Vagina (tissue), 2 donors: ENCODE measurements at places on chromosomes 16 and 17.

GRCh38 chr17:71486261-71486660, 634.6 kb upstream of the SOX9 start:
- no peak for DNase-seq

- DNase-seq = no peak
These were observed 11.8 kb downstream of the CCDC92B start for GRCh38 chr17:2737693-2738092.

GRCh38 chr16:30923554-30924075, at the start of gene FBXL19:
Gene FBXL19 (plus strand): TSS chr16:30923572. CDS start chr16:30925755, 2,183 bp downstream.
- no peak for DNase-seq

GRCh38 chr17:320809-321385, 31.7 kb downstream of the RPH3AL start:
- no peak for DNase-seq

- DNase-seq = no peak
These were observed 3.7 kb upstream of the PGS1 start for GRCh38 chr17:78374631-78375274.

DNA sequence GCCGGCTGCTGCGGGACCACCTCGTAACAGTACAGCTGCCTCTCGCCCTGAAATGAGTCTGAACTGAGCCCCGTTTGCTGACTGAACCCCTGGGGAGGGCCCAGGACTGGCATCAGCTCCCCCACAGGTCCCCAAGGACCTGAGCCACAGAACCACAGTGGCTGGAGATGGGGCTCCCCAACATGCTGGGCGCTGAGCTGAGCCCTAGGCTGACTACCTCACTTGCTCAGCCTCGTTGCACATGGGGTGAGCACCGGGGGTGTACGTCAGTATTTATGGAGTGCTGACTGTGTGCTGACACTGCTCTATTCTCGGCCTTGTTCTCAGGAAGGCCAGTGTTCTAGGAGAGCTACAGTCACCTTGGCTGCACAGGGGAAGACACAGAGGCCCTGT, 6.6 kb upstream of the VASN start:
- DNase-seq = no peak

DNA sequence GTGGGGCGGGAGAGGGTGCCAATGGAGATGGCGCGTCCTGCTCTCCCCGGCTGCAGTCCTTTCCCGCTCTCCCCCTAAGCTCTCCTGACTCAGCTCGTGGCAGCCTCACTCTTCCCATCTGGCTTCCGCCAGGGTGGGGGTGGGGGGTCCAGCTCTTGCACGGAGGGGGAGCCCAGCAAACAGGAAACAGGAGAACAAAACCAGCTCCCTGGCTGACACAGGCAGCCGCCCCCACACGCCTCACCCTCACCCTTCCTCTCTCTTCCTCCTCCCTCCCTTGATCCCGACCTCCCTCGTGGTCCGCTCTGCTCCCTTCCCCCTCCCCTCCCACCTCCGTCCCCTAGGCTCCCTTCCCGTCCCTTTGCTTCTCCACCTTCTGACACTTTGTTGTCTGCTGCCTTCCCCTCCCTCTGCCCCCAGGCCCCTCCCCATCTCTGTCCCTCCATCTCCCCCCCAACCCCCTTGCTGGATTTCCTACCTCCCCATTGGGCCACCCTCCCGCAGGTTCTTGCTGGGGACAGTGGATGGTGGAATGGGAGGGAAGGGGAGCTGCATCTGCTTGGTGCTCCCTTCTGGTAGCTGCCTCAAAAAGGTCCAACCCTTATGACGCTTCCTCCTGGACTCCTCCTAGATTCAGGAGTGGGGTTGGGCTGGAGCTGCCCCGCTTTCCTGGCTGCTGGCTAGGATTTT, 23.7 kb downstream of the ARHGAP23 start:
- DNase-seq = no peak

GRCh38 chr16:54178478-54178976, 108.1 kb downstream of the IRX3 start:
- DNase-seq = no peak

DNA sequence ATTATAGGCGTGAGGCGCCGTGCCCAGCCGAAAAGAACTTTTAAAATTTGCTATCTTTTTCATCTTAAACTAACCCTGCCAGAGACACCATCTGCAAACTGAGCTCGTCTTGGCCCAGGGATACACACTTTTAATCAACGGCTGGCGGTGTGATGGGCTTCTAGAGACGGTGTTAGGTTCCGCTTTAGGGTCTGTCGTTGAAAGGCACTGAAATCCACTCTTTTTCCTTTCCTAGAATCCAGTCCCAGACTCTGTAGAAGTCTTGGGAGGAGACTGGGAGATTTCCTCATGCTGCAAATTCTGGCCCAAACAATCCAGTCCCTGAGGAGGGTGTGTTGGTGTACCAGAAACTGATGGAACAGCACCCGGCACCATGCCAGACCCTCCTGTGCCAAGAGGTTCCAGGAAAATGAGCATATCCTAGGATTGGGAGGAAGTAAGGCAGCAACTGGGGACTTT, 52.0 kb upstream of the TEX2 start:
- DNase-seq = no peak

GRCh38 chr17:13346081-13346533, 255.6 kb downstream of the HS3ST3A1 start:
- no peak for DNase-seq

DNA sequence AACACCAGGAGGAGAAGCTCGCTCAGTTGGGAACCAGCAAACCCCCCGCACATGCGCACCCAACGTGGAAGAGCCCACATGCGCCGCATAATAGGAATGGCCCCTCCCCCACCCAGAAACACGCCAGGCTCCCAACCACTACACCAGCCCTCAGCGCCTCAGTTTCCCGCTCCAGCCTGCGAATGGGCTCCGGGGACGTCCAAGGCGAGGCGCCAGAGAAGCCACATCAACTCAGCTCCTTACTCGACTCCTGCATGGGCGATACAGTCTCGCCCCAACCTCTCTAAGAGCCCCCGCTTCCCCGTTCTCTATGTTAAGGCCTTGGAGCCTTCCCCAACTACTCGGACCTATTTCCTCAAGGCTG, 504 bp downstream of the SRSF1 start:
- peak; percentile 93 for DNase-seq

- no peak for DNase-seq
These were observed 15.7 kb upstream of the CDH3 start for GRCh38 chr16:68629351-68629910.

- no peak for DNase-seq
These were observed 5.0 kb upstream of the NAGLU start for GRCh38 chr17:42530952-42531454.

- no peak for DNase-seq
These were observed 5.3 kb downstream of the ARHGDIA start for GRCh38 chr17:81865733-81866439.

- DNase-seq = no peak
These were observed 336.2 kb upstream of the PMFBP1 start for GRCh38 chr16:72508191-72508590.

GRCh38 chr16:76346210-76346609, 69.0 kb downstream of the CNTNAP4 start:
- no peak for DNase-seq

DNA sequence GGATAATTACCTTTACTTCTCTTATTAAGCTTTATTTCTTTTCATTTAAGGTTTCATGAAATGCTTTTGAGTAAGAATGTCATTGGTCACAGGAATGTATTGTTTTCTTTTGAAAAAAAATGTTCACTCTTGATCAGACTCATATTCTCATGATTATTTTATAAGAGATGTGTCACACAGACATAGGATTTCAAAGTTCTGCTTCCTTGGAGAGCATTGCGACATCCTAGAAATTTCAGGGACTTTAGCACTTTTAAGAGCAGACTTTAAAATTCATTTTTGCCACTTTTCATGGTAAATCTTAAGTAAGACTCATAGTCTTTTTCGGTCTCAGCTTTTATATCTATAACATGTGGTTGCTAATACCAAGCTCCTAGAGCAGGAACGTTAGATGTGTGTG, 314.7 kb downstream of the CDH8 start:
- DNase-seq = no peak

DNA sequence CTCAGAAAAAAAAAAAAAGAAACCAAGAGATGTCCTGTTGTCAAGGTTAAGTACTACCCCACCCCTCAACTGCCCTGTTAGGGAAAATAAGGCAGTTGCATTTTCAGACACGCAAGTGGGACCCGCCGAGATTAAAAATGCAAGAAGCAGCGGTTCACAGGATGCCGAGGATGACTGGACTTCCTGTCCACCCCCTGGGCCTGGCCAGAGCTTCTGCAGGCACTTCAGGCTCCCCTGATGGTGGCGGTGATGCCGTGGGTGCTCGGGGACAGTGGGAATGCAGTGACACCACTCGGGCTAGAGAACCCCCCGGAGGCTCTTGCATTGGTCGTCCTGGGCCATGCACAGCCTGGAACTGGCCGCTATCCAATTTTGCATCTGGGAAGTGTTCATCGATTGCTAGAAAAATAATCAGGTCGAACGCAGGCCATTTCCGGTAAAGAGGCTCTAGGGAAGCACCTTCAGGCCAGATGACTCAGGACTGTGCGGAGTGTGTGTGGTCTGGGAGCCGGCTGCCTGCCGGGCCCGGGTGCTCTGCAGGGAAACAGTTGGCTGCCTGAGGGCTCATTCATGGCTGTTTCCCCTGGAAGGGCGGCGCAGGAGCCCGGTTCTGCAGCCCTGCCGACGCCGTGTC, 13.4 kb upstream of the CRISPLD2 start:
- no peak for DNase-seq

- no peak for DNase-seq
These were observed 259.1 kb upstream of the ERCC4 start for GRCh38 chr16:13660807-13661206.

GRCh38 chr17:76948726-76949342, 80.6 kb downstream of the MGAT5B start:
- DNase-seq = no peak

- no peak for DNase-seq
These were observed 332.1 kb downstream of the C16orf95 start for GRCh38 chr16:86984991-86985647.

DNA sequence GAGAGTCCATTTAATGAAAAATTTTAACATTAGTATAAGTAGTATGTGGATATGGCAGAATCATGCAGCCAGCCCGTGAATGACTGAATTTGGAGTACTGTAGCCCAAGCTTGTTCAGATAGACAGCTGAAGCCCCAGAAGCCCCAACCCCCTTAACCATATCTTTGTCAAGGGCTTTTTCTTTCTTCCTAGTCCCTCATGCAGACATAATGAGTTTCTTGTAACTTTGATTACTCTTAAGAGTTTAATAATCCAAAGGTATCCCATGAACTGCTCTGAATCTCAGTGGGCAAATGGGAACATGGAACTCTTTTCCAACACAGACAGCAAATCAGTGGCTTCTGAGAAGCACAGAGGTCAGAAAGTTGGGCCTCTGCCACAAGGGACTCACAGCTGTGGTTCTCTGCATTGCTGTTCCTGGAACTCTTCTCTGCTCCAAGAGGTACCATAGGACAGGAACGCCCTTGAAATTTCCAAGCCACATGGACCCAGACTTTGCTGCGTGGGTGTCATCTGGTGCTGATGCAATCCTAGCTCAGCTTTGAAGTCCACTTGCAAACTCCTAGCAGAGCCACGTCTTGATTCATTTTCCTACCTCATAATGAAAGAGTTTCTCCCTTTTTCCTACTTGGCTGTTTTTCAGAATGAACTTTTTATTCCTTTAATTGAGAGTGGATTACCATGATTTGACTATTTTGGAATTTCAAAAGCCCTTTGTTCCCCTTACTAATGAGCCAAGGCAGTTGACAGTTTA, 18.1 kb downstream of the LYRM1 start:
- no peak for DNase-seq

DNA sequence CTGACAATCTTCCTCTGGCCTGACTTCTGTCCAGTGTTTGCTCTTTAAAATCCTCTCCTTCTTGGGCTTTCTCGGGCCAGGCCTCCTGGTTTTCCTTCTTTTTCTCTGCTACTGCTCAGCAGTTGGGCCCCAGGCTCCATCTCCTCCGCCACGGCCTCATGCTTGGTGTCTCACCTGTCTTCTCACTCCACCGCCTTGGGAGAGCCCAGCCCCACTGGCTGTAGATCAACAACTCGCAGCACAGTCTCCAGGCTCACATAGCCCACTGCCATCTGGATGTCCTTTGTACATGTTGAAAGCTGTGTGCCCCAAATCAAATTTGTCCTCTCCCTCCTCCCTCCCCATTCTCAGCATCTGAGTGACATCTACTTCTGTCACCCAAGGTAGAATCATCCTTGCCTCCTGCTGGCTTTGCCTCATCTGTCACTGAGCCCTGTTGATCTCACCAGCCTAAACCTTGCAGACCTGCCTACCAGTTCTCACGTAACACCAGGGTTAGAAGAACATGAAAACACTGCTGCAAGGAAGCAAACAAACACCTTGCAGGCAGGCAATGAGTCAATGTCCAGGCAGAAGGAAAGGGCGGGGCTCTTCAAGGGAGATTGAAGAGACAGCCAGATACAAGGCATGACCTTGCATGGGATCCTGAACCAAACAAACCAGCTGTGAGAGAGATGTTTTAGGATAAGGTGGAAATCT, 103.2 kb upstream of the SMURF2 start:
- DNase-seq = no peak

DNA sequence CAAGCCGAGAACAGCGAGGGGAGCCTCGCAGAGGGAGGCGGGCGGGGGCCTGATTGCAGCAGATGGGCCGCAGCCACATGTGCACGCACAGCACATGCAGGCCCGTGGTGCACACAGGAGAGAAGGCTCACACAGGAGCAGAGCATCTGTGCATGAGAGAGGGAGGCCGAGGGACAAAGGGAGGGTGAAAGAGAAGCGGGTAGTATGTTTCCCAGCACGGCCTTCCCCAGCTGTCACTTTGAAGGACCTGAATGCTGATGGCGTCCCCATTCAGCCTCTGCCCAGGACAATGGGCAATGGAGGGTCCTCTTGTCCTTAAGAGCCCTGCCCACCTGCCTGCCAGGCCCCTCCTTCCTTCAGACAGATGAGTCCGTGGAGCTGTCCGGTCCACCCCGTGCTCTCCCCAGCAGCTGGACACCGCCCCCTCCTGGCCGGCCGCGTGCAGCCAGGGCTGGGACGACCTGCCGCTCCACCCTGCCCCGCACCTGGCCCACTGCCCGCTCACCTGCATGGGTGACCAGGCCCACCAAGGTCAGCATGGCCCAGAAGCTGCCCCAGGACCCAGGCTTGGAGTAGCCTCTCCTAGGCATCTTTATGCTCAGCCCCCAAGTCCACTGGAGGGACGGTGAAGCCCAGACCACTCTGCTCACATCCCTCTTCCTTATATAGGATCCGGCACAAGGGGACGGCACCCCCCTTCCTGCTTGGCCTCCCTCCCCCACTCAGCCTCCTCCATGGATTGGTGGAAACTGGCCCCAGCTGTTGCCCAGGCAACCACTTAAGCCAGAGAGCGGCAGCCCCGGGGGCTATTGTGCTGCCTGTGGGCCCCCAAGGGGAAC, at the start of gene BTBD17:
BTBD17 (minus strand) TSS at position 639 of the 839 bp plus-strand sequence; CDS start at position 590, 49 bp downstream.
- DNase-seq = no peak

- DNase-seq = no peak
These were observed 4.6 kb downstream of the RPUSD1 start for GRCh38 chr16:783404-784161.
